ENCODE measurements at places on chromosomes 4 and X. TPM values are rescaled to one million over a fixed set of nuclear protein-coding genes. Genes with fewer than 3 reads are reported as not detected.

- no peak for DNase-seq
These were observed 155.8 kb downstream of the FAM47B start for GRCh38 chrX:35098419-35098818.

GRCh38 chr4:7161721-7162214, 30.6 kb upstream of the SORCS2 start:
- DNase-seq: peak; percentile 13

DNA sequence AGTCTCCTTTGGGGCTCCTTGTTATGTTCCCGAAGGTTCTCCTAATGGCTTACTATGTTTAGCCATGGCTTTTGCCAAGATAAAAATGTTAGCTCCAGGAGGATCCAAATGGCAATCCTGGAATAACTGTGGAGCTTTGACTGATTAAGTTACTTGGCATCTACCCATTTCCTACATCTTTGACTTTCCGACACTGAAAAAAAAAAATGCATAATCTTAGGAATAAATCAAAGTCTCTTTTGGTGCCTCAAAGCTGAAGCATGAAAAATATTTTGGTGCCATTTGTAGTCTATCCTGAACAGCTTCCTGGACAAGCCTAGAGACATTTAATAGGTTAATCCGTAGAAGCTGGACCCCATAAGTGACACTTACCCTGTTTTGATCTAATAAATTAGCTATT, 191.7 kb downstream of the PALLD start:
- no peak for DNase-seq

GRCh38 chrX:45348296-45348695, 147.6 kb upstream of the DIPK2B start:
- no peak for DNase-seq

GRCh38 chrX:64427787-64428186, 32.5 kb upstream of the MTMR8 start:
- no peak for DNase-seq

DNA sequence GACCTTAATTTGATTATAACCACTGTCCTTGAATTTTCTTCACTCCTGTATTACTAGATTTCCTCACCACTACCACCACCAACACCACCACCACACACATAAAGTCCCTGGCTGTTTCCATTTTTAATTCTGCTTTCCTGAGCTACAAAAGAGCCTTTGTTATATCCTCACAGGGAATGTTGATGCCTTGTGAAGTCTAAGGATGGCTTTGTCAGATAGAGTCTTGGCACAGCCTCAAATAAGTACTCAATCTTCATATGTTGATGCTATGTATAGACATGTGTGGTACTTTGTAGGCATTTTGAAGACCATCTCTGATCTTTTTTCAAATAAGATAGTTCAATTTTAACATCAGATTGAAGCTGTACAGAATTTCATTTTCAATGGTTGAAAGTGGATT, 1016.7 kb upstream of the LCORL start:
- DNase-seq: no peak

GRCh38 chr4:43763029-43763610, 685.5 kb downstream of the KCTD8 start:
- no peak for DNase-seq

DNA sequence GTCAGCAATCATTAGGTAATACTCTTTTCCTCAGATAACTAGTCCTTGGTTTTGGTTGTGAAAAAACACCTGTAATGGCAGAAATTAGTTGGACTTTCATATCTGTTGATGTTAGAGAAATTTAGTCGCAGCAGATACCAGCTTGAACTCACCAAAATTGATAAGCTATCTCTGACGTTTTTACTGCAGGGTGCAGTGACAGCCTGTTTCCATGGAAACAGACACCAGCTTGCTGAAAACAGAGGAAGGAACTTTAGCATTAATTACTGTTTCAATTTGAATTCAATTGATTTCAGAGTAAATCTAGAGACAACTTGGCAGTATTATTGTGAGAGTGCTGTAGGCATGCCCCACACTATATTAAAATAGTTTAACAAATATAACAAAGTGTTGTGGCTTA, 246.5 kb downstream of the PPP1R2C start:
- DNase-seq: no peak

The SPANXA2 gene
- not detected for total RNA-seq

The IRS4 gene
- not detected for total RNA-seq

The TIMM17B gene
- total RNA-seq: 48.8 TPM

The PLP1 gene
- 4.0 TPM for total RNA-seq

The CENPU gene
- total RNA-seq: 11.4 TPM
